Activated CD4-positive, alpha-beta T cell treated with anti-CD3 and anti-CD28 coated beads, Interleukin-2, amount 10 ng/mL, durations not matched to agents 7 days and 5 days (primary cell): ENCODE measurements at places on chromosomes 4 and X. TPM values are rescaled to one million over a fixed set of nuclear protein-coding genes. Genes with fewer than 3 reads are reported as not detected.
A peak's percentile ranks its signal among the peaks of the same experiment; 100 is the strongest.

FGF13 gene
- total RNA-seq, result not detected

CABS1 gene
- not detected for total RNA-seq

LPAR4 gene
- total RNA-seq, result not detected

CXorf51A gene
- total RNA-seq, result not detected

SEPTIN6 gene
- 298 TPM for total RNA-seq

CXorf66 gene
- not detected for total RNA-seq

ETDA gene
- total RNA-seq, result not detected

- no peak for DNase-seq
- no peaks in the 10 kb centered on the region for H3K27me3 ChIP-seq
- H3K36me3 ChIP-seq, result no peaks in the 10 kb centered on the region
- H3K4me3 ChIP-seq, result no peak overlapping the region
- no peak overlapping the region for H3K27ac ChIP-seq
- H3K4me1 ChIP-seq, result no peaks in the 10 kb centered on the region
These were observed 275.0 kb downstream of the PARM1 start for GRCh38 chr4:75207902-75208301.

GRCh38 chr4:123304151-123304964 is 92.2 kb upstream of the SPRY1 start:
- H3K4me3 ChIP-seq, result no peak overlapping the region
- peaks cover 6% of the 10 kb centered on the region for H3K36me3 ChIP-seq
- no peak for DNase-seq
- H3K4me1 ChIP-seq, result peaks cover 7% of the 10 kb centered on the region
- H3K27me3 ChIP-seq, result no peaks in the 10 kb centered on the region
- no peak overlapping the region for H3K27ac ChIP-seq

DNA sequence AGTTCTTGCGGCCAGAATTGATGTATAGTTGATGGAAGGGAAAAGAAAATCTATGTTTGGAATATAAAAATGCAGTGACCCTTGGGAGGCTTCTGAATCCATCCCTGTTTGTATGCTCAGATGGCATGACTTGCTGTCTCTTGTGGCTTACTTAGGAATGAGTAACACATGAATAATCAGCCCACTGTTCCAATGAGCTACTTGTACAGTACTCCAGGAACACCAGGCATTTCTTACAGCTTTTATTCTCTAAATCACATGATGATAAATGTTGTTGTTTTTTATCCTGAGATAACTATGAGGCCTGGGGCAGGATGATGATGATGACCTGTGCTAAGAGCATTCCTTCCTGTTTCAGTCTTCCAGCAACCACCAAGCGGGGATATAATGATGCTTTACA is 18.9 kb downstream of the TMPRSS11E start:
- H3K4me1 ChIP-seq, result peaks cover 7% of the 10 kb centered on the region
- H3K27me3 ChIP-seq, result no peaks in the 10 kb centered on the region
- peaks cover 2% of the 10 kb centered on the region for H3K36me3 ChIP-seq
- H3K27ac ChIP-seq, result no peak overlapping the region

DNA sequence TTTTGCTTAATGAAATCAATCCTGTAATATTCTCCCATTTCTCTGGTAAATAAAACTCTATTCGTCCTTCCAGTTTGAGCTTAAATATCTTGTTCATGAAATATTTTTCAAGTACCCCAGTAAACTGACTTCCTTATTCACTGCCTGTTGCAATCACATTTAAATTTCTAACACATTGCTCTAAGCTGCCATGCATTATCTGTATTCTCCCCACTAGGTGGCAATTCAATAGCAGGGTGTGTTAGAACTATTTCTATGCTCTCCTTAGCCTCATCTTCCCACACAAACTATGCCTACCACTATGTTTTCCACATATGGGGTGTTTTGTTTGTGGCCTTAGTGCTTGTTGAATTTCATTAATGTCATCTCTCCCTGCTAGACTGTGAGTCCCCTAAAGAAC is 377.1 kb upstream of the HS3ST1 start:
- H3K4me1 ChIP-seq, result no peaks in the 10 kb centered on the region
- no peak for DNase-seq
- H3K27me3 ChIP-seq, result peaks cover 1% of the 10 kb centered on the region
- no peaks in the 10 kb centered on the region for H3K36me3 ChIP-seq
- H3K27ac ChIP-seq, result no peak overlapping the region

DNA sequence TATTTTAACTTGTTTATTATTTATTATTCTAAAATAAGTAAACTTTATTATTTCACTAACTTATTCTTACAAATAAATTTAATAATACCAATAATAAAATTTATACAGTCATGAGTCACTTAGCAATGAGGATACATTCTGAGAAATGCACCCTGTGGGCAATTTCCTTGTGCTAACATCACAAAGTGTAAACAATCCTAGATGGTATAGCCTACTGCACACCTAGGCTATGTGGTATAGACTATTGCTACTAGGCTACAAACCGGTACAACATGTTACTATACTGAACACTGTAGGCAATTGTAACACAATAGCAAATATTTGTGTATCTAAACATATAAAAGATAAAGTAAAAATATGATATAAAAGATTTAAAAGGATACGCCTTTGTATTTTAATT is 479.5 kb downstream of the EPHA5 start:
- no peaks in the 10 kb centered on the region for H3K4me1 ChIP-seq
- no peaks in the 10 kb centered on the region for H3K27me3 ChIP-seq
- H3K36me3 ChIP-seq, result no peaks in the 10 kb centered on the region
- H3K27ac ChIP-seq, result no peak overlapping the region
- no peak overlapping the region for H3K4me3 ChIP-seq
- DNase-seq, result no peak

GRCh38 chrX:56978172-56978571 is 17.2 kb downstream of the SPIN3 start:
- peak overlapping the region; percentile 7 for H3K27ac ChIP-seq
- peaks cover 1% of the 10 kb centered on the region for H3K36me3 ChIP-seq
- no peak overlapping the region for H3K4me3 ChIP-seq

GRCh38 chr4:64712590-64712989 is 303.3 kb upstream of the TECRL start:
- H3K4me1 ChIP-seq, result no peaks in the 10 kb centered on the region
- no peaks in the 10 kb centered on the region for H3K36me3 ChIP-seq
- no peak for DNase-seq
- H3K27ac ChIP-seq, result no peak overlapping the region

DNA sequence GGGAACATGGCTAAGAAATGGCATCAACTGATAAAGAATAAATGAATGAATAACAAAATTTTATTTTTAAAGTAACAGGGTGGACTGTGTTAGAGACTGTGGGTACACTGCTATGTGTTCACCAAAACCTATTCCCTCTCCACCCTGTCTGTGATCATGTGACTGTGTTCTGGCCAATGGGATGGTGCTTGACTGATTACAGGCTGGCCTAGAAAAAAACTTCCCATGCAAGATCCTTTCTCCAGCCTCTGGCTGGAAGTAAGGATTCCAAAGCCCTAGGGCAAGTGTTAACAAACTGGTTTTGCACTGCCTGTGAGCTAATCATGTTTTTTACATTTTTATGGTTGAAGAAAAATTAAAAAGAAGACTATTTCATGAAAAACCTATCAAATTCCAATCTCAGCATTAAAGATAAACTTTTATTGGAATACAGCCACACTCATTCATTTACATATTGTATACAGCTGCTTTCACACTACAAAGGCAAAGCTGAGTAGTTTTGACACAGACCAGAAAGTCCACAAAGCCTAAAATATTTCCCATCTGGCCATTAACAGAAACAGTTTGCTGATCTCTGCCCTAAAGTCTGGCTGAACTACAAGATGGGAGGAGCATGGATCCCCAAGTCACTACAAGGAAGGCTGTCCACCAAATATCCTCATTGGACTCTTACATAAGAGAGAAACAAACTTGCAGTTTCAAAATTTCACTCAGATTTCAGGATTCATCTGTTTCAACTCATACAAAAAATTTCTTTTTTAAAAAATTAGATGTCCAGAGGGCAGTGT is 133.2 kb downstream of the ARHGAP6 start:
- H3K27ac ChIP-seq, result no peak overlapping the region
- peaks cover 3% of the 10 kb centered on the region for H3K27me3 ChIP-seq
- H3K4me1 ChIP-seq, result no peaks in the 10 kb centered on the region
- H3K36me3 ChIP-seq, result no peaks in the 10 kb centered on the region
- no peak for DNase-seq

- no peak overlapping the region for H3K27ac ChIP-seq
- no peak for DNase-seq
- no peaks in the 10 kb centered on the region for H3K27me3 ChIP-seq
- H3K4me3 ChIP-seq, result no peak overlapping the region
- H3K4me1 ChIP-seq, result no peaks in the 10 kb centered on the region
These were observed 117.4 kb upstream of the NUDT10 start for GRCh38 chrX:51215266-51215665.

GRCh38 chrX:155169881-155170280 is 46.4 kb upstream of the VBP1 start:
- no peak for DNase-seq
- H3K4me3 ChIP-seq, result no peak overlapping the region
- no peaks in the 10 kb centered on the region for H3K4me1 ChIP-seq
- H3K27me3 ChIP-seq, result no peaks in the 10 kb centered on the region

DNA sequence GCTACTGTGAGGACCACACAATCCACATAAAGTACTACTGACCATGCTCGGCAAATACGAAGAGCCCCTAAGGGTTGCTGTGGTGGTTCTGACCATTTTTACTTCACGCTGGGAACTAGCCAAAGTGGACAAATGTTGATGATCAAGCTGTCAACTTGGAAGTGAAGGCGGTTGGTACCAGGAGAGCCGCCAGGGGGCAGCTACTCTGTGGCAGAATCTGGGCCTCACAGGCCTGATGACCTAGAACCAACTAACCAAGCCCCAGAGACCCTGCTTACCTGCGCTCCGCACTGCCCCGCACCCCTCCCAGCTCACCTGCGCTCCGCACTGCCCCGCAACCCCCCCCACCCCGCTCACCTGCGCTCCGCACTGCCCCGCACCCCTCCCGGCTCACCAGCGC is 5.6 kb downstream of the GAK start:
- H3K27ac ChIP-seq, result no peak overlapping the region
- DNase-seq, result no peak
- H3K36me3 ChIP-seq, result peaks cover 17% of the 10 kb centered on the region
- H3K27me3 ChIP-seq, result no peaks in the 10 kb centered on the region
- peaks cover 65% of the 10 kb centered on the region for H3K4me1 ChIP-seq
